ENCODE measurements at places on chromosomes 7 and 10.

- no peak for DNase-seq
Observed at GRCh38 chr7:141416650-141417270, 134.4 kb upstream of the AGK start.

- no peak for DNase-seq
Observed at GRCh38 chr10:53406532-53406931, 633.9 kb upstream of the MBL2 start.

- no peak for DNase-seq
Observed at GRCh38 chr10:35217455-35217854, 90.8 kb downstream of the CREM start.

DNA sequence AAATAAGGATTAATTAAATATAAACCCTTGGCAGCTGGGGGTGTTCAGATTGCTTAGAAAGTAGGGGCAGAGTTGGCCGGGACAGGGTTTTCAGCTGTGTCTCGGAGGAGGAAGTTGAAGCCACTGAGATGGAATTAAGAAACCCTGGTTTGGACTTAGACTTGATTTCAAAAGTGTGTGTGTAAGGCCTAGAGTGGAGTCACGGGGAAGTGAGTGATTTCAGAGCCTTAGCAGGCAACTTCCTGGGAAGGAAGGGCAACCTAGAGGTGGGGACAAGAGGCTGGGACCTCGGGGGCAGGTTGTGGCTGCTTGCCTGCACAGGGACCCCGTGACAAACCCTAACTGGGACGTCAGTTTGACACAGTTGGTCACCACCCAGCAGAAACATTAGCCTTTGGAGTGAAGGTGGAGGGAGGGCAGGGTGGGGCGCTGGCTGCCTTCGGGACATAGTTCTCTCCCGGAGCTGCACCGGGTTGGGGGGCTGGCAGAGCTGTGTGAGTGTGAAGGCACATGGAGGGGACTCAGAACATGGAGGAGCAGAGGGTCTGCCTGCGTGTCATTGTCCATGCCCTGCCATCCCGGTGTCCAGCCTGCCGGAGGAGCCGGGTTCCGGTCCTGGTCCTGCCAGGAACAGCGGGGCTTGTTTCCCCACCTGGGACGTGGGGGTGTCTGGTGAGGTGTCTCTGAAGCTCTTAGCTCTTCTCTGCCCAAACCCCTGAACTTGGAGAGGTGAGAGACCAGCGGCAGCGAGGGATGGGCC lies 1.8 kb downstream of the BRI3 start:
- no peak for DNase-seq

DNA sequence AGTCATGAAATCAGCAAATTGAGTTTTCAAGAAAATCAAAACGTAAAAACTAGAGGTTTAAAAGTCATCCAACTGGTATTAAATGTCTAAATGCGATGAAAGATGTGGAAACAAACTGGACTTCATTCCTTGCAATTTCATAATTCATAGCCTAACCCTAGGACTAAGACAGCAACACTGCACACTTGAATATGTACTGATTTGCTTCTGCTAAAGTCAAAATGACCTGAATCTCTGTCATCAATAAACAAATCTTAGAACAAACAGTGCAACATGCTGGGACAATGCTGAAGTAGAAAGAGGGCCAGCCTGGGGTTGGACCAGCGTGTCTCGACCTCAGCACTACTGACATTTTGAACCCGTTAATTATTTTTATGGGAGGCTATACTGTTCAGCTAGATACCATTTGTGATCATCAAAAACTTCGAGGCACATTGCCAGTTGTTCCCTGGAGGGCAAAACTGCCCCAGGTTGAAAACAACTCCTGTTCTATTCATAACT lies 47.1 kb downstream of the MYOF start:
- DNase-seq = no peak

DNA sequence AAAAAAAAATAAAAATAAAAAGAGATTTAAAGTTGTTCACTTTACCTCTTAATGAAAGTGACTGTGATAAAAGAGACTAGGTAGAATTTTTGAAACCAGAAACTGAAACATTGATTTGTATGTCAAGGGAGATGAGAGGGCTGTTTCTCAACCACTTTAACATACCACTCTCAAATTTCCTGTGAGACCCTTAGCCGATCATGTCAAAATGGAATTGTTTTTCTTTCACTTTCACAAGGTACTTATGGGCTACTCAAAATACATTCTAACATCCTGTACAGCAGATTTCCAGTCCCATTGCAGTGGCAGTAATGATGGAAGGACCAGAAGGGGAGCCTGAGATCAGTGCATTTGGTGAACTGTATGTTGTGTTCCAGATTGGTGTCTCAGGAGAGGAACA lies 261.2 kb downstream of the PPP1R3A start:
- no peak for DNase-seq

- DNase-seq = peak; percentile 57
Observed at GRCh38 chr7:38368191-38368605, 94.8 kb upstream of the TARP start.

DNA sequence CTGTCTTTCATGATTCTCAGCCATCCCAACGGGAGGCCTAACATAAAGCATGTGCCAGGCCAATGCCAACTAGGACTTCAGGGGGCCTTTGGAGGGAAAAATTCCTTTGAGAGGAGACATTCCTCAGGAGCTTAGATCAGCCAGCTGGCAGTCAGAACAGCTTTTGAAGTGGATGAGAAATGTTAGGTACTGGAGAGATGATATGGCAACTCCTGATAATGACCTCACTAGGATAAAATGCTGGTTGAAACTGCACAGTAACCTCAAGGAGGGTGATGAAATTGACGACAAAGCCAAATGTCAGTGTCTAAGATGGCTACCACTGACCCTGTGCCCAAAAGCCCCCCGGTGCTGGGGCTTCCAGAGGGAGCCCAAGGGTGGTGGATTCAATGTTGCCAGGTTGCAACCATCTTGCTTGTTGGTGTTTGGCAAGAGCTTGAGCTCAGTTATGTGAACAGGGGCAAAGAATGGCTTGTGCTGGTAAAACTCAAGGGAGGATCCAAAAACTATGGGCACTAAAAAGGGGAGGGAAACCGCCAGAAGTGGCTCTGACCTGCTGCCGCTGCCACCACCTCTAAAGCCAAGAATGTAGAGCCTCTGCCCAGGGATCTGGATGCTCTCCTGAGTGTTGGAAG lies 121.2 kb downstream of the UBE2H start:
- DNase-seq = no peak

DNA sequence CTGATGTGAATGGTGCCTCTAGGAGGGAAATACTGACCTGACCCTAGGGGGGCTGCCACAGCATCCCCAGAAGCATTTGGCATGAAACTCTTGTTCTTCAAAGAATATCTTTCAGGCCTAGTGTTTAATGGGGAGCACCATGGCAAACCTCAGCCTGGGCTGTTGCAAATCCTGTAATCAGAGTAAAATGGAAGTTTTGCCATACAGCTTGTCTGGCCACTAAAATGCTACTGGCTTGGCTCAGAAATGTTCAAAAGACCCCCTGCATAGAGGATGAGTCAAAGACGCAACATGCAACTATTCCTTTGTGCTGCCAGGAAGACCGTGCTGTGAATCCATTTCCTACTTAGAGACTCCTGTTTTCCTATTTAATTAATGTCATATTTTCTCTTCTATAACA lies 26.7 kb downstream of the HECW1 start:
- no peak for DNase-seq

DNA sequence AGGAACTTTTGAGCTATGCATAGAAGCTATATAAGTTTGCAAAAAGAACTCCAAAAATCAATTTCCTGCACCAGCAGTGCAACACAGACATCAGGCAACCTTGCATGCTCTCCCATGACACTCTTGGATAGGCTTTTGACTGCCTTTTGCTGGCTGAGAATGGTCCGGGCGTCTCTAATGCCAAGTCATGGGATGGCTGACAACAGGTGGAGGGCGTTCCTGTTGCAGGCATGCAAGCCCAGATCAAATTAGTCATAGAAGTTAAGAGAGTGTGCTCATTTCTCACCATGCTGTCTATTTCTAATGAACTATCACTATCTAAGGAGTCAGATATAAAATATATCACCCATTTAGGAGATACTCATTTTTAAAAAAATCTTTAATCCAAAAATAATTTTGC lies 8.4 kb downstream of the PLCE1 start:
- no peak for DNase-seq

- no peak for DNase-seq
Observed at GRCh38 chr7:154647625-154648024, 355.3 kb downstream of the PAXIP1 start.

GRCh38 chr7:64632029-64632428 lies 33.9 kb upstream of the ZNF107 start:
- no peak for DNase-seq

GRCh38 chr10:62354916-62355315 lies 19.3 kb upstream of the ZNF365 start:
- no peak for DNase-seq

- no peak for DNase-seq
Observed at GRCh38 chr10:112208997-112209396, 25.4 kb upstream of the GPAM start.

GRCh38 chr10:130014263-130015074 lies 50.4 kb upstream of the EBF3 start:
- DNase-seq = no peak

- no peak for DNase-seq
Observed at GRCh38 chr7:119937745-119938144, 335.2 kb upstream of the KCND2 start.

DNA sequence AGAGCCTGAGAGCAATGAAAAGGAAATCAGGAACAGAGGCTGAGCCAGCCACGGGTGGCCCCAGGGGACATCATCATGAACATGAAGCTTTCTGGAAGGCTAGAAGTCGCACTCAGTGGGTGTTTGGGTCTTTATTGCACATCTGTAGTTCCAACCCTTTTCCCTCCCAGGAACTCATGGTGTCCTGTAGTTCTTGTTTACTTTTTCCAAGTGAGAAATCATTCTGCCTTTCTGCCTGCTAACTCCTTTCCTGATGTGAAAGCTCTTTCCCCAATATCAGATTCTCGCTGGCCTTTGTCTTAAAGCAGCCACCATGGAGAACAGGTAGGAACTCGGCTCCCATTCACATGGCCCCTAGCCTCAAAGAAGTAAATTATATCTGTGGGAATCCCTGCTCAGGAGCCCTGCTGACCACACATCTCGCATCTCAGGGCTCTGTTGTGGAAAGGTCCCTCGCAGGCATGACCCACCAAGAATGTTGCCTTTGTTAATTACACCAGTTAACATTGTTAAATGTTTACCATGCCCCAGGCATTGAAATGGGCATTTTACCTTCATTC lies 542.7 kb downstream of the TNS3 start:
- DNase-seq = no peak

- no peak for DNase-seq
Observed at GRCh38 chr10:11264296-11265048, 246.8 kb downstream of the CELF2 start.

GRCh38 chr10:35699848-35700486 lies 57.9 kb upstream of the FZD8 start:
- DNase-seq = no peak

- DNase-seq = no peak
Observed at GRCh38 chr7:107439025-107439424, 30.8 kb upstream of the GPR22 start.

DNA sequence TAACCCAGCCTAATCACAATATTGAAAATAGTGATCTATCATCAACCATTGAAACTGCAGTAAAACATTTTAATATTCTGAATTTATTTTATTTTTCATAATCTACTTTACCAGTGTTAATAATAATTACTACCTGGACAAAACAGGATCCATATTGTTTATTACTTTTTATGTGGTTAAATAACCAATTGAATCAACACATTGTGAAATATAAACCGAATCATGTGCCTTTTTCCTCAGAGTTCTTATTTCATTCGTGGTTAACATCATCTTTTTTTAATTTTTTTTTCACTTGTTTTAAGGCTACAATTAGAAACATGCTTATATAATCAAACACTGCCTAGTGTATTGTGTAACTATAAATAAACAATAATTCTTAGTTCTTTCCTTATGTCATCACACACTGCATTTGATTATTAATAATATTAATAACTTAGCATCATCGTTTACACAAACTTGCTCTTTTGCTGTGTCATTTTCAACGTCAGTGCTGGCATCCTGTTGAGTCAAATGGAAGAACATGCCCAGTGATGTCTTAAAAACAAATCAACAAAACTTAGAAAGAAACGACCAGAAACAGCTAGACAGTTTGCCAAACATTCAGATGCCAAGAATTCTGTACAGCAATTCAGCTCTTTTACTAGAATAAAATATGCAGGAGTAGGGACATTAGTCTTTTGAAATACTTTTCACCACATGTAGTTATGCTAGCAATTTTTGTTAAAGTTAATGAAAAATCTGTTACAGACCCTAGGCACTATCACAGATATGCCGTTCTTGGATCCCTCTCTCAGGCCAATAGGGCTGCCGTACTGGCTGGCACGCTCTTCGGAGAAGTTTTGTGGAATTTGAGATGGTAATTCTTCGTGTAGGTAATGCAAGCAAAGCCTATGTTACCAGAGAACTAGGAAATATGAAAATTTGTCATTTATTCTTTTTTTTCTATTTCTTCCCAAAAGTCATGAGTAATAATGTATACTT lies 330.4 kb upstream of the SEMA3A start:
- no peak for DNase-seq

DNA sequence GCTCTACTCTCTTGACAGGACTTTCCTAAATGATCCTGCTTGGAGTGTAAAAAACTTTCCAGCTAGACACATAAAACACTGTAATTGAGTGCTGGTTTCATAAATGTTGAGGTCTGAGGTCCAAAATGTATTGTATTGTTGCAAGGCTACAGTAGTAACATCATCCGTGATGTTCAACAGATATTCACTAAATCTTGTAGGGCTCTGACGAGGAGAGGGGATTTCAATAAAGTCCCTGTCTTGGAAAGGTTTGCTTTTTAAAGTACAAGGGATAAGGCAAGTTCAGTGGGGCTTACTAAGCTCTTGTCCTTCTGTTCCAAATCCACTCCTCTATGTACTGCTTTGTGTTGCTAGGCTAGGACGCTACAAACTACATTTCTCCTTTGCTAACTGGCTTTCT lies 48.9 kb downstream of the FHIP2A start:
- DNase-seq = no peak

- DNase-seq = no peak
Observed at GRCh38 chr7:155807789-155808548, 4.3 kb downstream of the SHH start.

- no peak for DNase-seq
Observed at GRCh38 chr7:117124591-117125220, 171.4 kb downstream of the ST7 start.

GRCh38 chr7:128076796-128077271 lies 45.6 kb upstream of the LRRC4 start:
- DNase-seq = no peak

GRCh38 chr7:24457219-24457558 lies 116.1 kb upstream of the PALS2 start:
- DNase-seq = no peak

GRCh38 chr7:51278797-51279196 lies 37.8 kb downstream of the COBL start:
- DNase-seq = no peak

- DNase-seq = no peak
Observed at GRCh38 chr10:121754666-121755065, 156.4 kb upstream of the FGFR2 start.

Data from stimulated activated naive CD4-positive, alpha-beta T cell (primary cell).